ENCODE measurements at places on chromosomes 11 and 22.

DNA sequence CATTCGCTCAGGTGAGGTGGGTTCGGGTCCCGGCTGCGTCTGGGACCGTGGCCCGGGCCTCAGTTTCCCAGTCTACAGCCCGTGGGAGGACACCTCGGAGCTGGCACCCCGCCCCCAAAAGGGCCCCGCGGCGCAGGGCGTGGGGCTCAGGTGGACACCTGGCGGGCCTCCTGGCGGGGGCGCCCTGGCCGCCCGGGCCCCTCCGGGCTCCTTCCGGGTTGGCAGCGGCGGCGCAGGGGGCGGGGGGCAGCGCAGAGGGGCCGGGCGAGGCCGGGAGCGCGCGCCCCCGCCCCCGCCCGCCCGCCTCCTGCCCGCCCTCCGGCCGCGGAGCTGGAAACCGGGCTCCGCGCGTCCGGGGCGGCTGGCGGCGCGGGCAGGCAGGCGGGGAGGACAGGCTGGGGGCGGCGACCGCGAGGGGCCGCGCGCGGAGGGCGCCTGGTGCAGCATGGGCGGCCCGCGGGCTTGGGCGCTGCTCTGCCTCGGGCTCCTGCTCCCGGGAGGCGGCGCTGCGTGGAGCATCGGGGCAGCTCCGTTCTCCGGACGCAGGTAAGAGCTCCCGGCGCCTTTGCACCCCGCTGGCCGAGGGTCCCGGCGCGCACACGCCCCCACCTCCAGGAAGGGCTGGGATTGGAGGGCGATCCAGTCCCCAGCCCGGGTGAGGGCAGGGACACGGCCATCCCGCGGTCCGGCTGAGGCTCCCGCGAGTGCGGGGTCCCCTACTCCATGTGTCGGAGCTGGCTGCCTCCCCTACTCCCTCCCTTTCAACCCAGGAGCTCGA, at the start of gene EMID1:
Gene EMID1 (plus strand): TSS at position 303 of the 778 bp plus-strand sequence. CDS start 143 bp downstream, at position 446.
- H3K4me3 ChIP-seq = no peak within 1 kb of the TSS
- DNase-seq = peak; percentile 10
- no peaks in the 10 kb centered on the region for H3K27me3 ChIP-seq

DNA sequence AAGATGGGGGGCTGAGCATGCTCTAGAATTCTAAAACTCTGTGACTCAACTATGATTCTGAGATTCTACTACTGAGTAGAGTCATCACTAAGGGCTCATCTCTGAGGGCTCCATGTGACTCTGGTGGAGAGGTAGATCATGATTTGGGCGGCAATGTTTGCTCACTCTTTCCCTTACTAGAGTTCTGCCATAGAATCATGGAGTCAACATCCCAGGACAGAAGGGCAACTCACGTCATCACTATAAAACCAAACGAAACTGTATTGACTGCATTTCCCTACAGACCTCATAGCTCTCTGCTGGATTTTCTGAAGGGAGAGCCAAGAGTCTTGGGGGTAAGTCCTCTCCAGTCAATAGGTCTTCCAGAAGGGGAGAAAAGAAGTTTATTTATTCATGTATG, at the start of gene MS4A14:
Gene MS4A14 (plus strand): TSS at position 78 of the 400 bp plus-strand sequence. CDS start 120 bp downstream, at position 198.
- no peaks in the 10 kb centered on the region for H3K36me3 ChIP-seq
- no peaks in the 10 kb centered on the region for H3K4me1 ChIP-seq
- no peak within 1 kb of the TSS for H3K27ac ChIP-seq
- no peak for DNase-seq

GRCh38 chr11:1926156-1927025, 6.9 kb downstream of the TNNT3 start:
- no peak overlapping the region for H3K4me3 ChIP-seq
- no peak overlapping the region for H3K27ac ChIP-seq
- H3K4me1 ChIP-seq = no peaks in the 10 kb centered on the region
- no peaks in the 10 kb centered on the region for H3K27me3 ChIP-seq
- no peak for DNase-seq
- no peaks in the 10 kb centered on the region for H3K36me3 ChIP-seq

- no peaks in the 10 kb centered on the region for H3K4me1 ChIP-seq
- no peaks in the 10 kb centered on the region for H3K27me3 ChIP-seq
- no peaks in the 10 kb centered on the region for H3K36me3 ChIP-seq
- no peak overlapping the region for H3K27ac ChIP-seq
- H3K4me3 ChIP-seq = no peak overlapping the region
Observed at GRCh38 chr22:33896154-33896553, 24.1 kb downstream of the LARGE1 start.

- H3K4me3 ChIP-seq = no peak overlapping the region
- H3K36me3 ChIP-seq = no peaks in the 10 kb centered on the region
- peaks cover 2% of the 10 kb centered on the region for H3K27me3 ChIP-seq
- H3K27ac ChIP-seq = no peak overlapping the region
- DNase-seq = no peak
Observed at GRCh38 chr11:76436020-76436419, 8.8 kb upstream of the EMSY start.

- no peak overlapping the region for H3K27ac ChIP-seq
- no peak overlapping the region for H3K4me3 ChIP-seq
- no peaks in the 10 kb centered on the region for H3K4me1 ChIP-seq
- DNase-seq = no peak
Observed at GRCh38 chr22:48423481-48423911, 1404.2 kb downstream of the BRD1 start.

DNA sequence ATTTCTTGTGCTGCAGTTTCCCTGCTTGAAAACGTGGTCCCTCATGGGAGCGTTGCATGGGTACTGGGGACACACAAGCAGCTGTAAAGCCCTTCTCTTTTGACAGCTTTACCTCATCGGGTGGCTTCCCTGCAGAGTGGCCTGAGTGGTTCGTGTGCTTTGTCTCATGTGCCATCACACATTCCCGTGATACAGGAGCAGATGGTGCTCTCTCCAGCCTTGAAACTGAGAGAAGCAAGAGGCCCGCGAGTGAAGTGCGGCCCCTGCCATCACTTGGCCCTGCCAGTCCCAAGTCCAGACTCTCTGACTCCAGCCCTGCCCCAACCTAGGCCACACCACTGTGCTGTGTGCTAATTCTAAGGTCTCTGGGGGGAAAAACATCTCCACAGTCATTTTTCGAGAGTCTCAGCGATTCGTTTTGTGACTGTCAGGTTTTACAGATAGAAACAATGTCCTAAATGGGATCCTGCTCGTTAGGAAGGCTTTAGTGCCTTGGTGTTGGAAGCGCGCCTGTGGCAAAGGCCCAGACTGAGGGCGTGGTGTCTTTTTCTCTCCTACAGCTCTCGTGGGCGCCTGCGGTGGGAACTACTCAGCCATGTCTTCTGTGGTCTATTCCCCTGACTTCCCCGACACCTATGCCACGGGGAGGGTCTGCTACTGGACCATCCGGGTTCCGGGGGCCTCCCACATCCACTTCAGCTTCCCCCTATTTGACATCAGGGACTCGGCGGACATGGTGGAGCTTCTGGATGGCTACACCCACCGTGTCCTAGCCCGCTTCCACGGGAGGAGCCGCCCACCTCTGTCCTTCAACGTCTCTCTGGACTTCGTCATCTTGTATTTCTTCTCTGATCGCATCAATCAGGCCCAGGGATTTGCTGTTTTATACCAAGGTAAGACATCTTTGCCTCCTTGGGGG, 64.2 kb downstream of the KREMEN1 start:
- no peaks in the 10 kb centered on the region for H3K4me1 ChIP-seq
- no peak overlapping the region for H3K4me3 ChIP-seq
- peaks cover 4% of the 10 kb centered on the region for H3K27me3 ChIP-seq
- DNase-seq = no peak
- H3K27ac ChIP-seq = no peak overlapping the region

DNA sequence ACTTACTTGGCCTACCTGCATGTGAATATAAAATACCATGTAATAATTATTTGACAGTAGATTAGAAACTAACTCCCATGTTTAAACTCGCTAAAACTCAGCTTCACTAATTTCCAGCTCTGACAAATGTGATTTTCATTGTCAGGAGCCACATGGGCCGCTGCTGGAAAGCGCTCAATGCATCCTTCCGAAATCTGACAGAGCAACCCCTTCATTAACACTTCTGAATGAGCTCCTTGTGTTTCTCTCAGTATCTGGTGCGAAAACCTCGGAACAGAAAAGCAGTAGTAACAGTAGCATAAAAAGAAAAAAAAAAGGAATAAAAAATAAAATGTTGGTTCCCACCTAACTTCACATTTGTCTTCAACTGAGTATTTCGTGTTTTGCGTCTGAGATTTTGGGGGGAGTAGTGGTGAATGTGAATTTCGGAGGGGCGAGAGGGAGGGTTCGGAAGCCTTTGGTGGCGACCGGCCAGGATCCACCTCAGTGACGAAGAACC, 710 bp downstream of the MTCH2 start:
- H3K36me3 ChIP-seq = peaks cover 1% of the 10 kb centered on the region
- no peak for DNase-seq
- peak overlapping the region; percentile 70 for H3K4me3 ChIP-seq
- peaks cover 11% of the 10 kb centered on the region for H3K4me1 ChIP-seq
- no peaks in the 10 kb centered on the region for H3K27me3 ChIP-seq

DNA sequence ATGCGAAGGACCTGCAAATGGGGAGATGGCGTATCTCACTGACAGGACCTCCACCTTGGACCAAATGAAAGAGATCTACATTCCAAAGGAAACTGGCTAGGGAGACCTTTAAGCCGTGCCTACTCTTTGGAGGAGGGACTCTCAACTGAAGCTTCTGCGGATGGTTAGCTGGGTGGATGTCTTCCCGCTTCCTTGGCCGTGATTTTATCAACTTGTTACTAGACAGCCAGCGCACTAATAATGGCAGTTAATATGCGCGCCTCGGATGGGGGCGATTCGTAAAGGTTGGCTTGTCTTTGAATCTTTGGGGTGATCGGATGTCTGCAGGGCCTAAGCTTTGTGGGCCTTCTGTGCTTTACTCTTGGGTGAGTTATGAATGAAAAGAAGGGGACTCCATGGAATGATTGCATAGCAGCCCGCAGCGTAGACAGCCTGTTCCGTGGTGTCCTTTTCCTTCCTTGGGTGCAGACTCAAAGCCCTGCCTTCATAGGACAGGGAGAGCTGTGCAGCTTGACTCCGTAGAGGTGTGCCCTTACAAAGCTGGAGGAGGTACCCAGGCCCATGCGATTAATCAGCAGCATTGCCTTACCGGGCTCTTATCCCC, 1.5 kb downstream of the ZNRF3 start:
- H3K36me3 ChIP-seq = no peaks in the 10 kb centered on the region
- no peak overlapping the region for H3K27ac ChIP-seq
- H3K27me3 ChIP-seq = no peaks in the 10 kb centered on the region
- H3K4me1 ChIP-seq = peaks cover 11% of the 10 kb centered on the region

GRCh38 chr11:1157645-1158591, at the start of gene MUC5AC:
Gene MUC5AC, plus strand, starts transcription at chr11:1157953. Its CDS starts 47 bp downstream, at chr11:1158000.
- no peak within 1 kb of the TSS for H3K27ac ChIP-seq
- DNase-seq = no peak
- no peaks in the 10 kb centered on the region for H3K27me3 ChIP-seq

GRCh38 chr22:39234472-39234787, 10.4 kb downstream of the PDGFB start:
- DNase-seq = peak; percentile 61
- H3K36me3 ChIP-seq = peaks cover 35% of the 10 kb centered on the region
- H3K4me3 ChIP-seq = no peak overlapping the region
- peak overlapping the region; percentile 88 for H3K27ac ChIP-seq
- no peaks in the 10 kb centered on the region for H3K27me3 ChIP-seq

DNA sequence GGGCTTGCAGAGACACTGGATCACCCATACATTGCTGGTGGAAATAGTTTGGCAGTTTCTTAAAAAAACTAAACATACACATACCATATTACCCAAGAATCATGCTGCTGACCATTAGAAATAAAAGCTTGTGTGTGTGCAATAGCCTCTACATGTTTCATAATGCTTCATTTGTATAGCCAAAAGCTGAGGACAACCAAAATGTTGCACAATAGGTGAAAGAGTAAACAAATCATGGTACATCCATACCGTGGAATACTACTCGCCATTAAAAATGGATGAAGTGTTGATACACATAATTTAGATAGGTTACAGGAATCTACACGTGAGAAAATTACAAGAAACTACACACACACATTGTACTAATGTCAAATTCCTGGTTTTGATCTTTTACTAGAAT, 6.5 kb downstream of the KBTBD3 start:
- no peaks in the 10 kb centered on the region for H3K4me1 ChIP-seq
- H3K36me3 ChIP-seq = no peaks in the 10 kb centered on the region
- H3K27me3 ChIP-seq = no peaks in the 10 kb centered on the region
- no peak for DNase-seq
- H3K4me3 ChIP-seq = no peak overlapping the region

- H3K27ac ChIP-seq = no peak overlapping the region
- H3K36me3 ChIP-seq = no peaks in the 10 kb centered on the region
- no peak for DNase-seq
Observed at GRCh38 chr11:28209906-28210305, 101.7 kb downstream of the METTL15 start.

GRCh38 chr22:21797444-21798221, 62.0 kb upstream of the YPEL1 start:
- H3K4me1 ChIP-seq = peaks cover 20% of the 10 kb centered on the region
- DNase-seq = peak; percentile 90
- H3K27me3 ChIP-seq = no peaks in the 10 kb centered on the region

DNA sequence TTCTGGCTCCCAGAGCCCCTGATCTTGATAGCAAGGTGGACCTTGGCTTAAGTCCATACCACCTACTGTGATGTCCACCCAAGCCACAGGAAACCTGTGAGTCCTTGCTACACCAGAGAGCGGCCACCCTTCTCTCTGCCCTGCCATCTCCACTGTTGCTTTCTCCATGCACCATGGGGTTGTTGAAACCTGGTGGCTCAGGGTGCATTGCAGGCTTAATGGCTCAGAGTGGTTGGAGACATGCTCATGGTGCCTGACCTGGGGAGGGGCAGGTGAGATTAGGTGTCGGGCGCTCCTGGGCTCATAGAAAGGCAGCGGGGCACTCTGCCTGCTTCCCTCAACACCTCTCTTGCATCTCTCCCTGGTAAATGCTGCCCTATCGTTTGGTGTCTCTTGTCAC, 25.0 kb upstream of the CACNG2 start:
- peaks cover 3% of the 10 kb centered on the region for H3K27me3 ChIP-seq
- H3K27ac ChIP-seq = no peak overlapping the region
- H3K36me3 ChIP-seq = no peaks in the 10 kb centered on the region
- no peak overlapping the region for H3K4me3 ChIP-seq

All from endothelial cell of umbilical vein (primary cell).